MV-4-11 (cell line): ENCODE measurements at places on chromosomes 16 and 17.

DNA sequence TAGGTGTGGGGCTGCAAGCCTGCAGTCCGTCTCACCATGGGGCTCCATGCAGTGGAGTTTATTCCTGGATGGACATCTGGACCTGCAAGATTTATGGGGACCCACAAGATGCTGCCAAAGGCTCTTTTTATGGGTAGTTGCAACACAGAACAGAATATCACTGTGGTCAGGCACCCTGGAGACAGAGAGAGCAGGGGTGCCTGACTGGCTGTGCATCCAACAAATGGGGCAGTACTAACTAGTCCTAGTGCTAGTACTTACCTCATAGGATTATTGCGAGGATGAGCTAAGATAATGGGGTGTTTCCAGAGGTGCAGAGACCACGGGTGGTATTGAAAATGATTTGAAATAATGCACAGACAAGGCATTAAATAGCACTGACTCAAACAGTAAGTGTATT, 42.4 kb upstream of the MMP2 start:
- peak; percentile 77 for DNase-seq

DNA sequence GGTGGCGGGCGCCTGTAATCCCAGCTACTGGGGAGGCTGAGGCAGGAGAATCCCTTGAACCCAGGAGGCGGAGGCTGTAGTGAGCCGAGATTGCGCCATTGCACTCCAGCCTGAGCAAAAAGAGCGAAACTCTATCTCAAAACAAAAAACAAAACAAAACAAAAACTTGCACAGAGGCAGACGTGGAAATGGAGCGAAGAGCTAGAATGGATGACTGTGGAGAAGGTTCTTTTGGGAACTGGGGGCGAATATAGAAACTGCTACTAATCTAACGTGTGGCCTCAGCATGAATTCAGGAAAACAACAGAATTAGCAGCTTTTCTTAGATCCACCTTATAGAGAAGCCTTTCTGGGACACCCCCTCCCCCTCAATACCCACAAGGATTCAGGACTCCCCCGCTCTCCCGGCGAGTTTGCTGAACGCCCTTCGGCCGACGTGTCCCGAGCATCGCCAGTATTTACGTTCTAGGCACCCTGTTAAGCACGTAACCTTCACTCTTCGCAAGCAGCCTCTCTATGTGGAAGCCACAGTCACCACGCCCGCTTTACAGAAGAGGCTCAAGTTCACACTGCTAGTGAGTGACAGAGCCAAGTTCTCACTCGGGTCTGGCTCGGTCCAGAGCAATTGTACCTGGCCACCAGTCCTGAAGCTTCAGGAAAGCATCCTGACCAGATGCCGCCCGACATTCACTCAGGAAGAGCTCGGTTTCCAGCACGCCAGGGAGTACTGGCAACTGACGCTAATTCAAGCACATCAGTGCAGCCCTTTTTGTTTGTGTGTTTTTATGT, 13.3 kb upstream of the ABR start:
- DNase-seq, result peak; percentile 10

DNA sequence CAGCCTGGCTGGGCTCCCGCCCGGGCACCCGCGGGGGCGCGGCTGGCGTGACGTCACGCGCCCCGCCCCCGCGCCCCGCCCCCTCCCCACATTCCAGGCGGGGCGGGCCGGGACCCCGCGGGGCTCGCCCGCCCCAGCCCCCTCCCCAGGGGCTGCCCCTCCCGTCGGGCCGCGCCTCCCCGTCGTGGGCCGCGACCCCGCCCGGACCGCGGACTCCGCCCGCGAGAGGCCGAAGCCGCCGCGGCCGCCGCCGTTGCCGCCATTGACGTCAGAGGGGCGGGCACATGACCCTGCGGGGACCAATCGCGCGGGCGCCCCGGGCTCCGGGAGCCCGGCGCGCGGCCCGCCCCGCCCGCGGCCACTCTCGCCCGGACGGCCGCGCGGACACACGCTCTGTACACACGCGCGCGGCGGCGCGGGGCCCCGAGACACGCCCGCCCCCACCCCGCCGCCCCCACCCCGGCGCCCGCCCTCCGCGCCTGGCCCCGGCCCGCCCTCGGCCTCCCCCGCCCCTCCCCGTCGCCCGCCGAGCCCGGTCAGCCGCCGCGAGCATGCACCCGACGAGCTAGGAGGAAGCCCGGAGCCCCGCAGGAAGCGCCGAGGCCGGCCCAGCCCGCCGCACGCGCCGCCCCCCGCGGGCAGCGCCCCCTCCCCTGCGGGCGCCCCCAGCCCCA, at the start of gene CMIP:
Gene CMIP (plus strand): TSS at position 361 of the 674 bp plus-strand sequence.
- DNase-seq, result peak; percentile 62

DNA sequence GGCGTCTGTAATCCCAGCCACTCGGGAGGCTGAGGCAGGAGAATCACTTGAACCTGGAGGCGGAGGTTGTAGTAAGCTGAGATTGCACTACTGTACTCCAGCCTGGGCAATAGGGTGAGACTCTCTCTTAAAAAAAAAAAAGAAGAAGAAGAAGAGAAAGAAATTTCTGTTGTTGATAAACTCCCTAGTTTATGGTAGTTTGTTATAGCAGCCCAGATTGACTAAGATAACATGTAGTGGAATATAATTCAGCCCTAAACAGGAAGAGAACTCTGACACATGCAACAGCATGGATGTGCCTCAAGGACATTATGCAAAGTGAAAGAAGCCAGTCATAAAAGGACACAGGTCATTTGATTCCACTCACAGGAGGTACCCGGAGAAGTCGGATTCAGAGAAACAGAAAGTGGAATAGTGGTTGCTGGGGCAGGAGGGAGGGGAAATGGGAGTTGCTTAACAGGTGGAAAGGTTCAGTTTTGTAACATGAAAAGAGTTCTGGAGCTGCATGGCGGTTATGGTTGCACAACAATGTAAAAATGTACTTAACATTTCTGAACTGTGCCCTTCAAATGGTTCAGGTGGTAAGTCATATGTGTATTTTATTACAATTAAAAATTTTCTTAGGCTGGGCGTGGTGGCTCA, 26.0 kb upstream of the PRM1 start:
- DNase-seq, result peak; percentile 96

- no peak for DNase-seq
Observed at GRCh38 chr17:50660042-50660886, 25.6 kb downstream of the ABCC3 start.

DNA sequence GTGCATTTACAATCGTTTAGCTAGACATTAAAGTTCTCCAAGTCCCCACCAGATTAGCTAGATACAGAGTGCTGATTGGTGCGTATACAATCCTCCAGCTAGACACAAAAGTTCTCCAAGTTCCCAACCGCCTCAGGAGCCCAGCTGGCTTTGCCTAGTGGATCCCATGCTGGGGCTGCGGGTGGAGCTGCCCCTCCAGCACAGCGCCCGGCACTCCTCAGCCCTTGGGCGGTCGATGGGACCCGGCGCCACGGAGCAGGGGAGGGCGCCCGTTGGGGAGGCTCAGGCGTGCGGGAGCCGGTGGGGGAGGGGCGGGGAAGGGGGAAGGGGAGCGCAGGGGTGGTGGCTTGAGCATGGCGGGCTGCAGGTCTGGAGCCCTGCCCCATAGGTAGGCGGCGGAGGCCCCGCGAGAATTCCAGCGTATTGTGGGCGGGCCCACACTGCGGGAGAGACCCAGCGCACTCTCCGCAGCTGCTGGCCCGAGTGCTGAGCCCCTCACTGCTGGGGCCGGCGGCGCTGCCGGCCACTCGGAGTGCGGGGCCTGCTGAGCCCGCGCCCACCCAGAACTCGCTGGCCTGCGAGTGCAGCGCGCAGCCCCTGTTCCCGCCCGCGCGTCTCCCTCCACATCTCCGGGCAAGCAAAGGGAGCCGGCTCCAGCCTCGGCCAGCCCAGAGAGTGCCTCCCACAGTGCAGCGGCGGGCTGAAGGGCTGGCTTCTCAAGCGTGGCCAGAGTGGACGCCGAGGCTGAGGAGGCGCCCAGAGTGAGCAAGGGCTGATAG, 907.5 kb downstream of the CDH8 start:
- DNase-seq, result no peak

DNA sequence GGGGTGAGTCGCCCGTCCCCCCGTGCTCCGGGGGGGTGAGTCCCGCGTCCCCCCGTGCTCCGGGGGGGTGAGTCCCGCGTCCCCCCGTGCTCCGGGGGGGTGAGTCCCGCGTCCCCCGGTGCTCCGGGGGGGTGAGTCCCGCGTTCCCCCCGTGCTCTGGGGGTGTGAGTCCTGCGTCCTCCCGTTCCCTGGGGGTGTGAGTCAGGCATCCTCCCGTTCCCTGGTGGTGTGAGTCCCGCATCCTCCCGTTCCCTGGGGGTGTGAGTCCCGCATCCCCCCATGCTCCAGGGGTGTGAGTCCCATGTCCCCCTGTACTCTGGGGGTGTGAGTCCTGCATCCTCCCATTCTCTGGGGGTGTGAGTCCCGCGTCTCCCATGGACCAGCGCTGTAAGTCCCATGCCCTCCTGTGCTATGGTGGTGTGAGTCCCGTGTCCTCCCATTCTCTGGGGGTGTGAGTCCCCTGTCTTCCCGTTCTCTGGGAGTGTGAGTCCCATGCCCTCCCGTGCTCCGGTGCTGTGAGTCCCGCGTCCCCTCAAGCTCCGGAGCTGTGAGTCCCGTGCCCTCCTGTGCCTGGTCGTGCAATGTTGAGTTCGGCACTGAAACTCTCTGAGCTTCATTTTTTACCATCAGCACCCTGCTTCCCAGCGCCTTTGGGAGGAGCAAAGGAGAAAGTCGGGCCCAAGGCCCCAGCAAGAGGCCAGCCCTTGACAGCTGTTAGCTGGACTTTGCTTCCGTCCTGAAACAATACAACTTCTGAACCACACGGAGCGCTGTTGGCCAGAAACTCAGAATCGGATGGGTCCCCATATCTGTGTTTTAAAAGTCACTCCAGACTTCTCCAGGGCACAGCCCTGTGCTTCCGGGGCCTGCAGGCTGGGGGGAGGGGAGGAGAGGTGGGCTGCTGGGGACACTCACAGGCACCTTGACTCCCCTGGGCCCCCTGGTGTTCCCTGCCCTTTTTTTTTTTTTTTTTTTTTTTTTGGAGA, 11.5 kb upstream of the ZC3H18 start:
- peak; percentile 51 for DNase-seq

DNA sequence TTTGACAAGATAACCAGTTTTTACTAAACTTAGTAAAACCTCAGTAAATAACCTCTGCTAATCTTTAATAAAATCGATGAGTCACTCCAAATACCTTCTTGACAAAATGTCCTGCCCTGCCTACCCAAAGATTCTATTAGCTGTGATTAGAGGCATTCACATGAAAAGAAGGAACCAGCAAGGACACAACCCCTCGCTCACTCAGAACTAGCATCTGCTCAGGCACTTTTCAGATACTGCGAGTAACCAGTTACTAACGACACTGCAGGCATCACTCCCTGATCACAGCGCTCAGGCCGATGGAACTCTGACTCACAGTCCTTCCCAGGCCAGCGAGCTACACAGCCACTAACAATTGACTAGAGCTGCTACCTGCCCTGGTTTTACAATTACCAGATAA, 24.3 kb downstream of the PELP1 start:
- no peak for DNase-seq

GRCh38 chr16:71852158-71852557, 6.4 kb downstream of the ATXN1L start:
- no peak for DNase-seq

GRCh38 chr16:30556125-30556473, 2.1 kb downstream of the ZNF764 start:
- DNase-seq, result no peak

- DNase-seq, result no peak
Observed at GRCh38 chr17:8041979-8042378, 3.1 kb downstream of the ALOX15B start.

DNA sequence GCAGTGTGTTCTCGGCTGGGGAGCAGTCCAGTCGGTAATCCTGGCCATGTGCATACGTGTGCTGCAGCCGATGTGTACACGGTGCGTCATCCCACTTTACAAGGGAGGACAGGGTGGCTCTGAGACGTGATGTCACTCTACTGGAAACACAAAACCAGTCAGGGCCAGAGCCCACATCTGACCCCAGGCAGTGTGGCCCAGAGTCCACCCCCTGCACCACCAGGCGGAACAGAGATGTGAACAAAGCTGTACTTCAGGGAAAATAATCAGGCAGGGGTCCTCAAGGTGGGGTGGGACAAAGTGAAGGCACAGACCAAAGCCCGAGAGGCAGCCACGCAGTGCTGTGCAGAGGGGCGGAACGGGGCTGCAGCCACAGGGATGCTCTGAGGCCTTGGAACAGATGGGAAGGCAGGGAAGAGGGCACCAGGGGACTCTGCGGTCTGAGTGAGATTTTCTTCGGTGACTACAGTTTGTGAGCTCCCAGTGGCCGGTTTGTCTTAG, 181.5 kb downstream of the ZNF423 start:
- no peak for DNase-seq

- DNase-seq, result no peak
Observed at GRCh38 chr17:48463526-48463925, 33.5 kb upstream of the SKAP1 start.

DNA sequence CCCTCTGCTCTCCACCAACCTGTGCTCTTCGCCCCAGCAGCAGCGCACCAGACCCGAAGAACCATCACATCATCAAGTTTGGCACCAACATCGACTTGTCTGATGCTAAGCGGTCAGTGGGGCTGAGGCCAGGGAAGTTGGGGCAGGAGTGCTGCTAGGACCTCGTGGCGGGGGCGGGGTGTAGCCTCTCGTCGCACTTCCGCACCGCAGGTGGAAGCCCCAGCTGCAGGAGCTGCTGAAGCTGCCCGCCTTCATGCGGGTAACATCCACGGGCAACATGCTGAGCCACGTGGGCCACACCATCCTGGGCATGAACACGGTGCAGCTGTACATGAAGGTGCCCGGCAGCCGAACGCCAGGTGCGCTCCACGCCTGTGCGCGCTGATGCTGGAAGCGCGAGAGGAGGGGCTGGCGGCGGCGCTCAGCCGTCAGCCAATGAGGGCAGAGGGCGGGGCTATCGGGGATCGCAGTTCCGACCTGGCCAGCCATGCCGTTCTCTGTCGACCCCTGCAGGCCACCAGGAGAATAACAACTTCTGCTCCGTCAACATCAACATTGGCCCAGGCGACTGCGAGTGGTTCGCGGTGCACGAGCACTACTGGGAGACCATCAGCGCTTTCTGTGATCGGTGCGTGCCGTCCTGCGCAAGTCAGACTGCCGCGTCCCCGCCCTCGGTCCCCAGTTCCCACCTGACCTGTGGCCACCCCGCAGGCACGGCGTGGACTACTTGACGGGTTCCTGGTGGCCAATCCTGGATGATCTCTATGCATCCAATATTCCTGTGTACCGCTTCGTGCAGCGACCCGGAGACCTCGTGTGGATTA, 3.2 kb upstream of the TMEM88 start:
- DNase-seq, result peak; percentile 85

GRCh38 chr16:56763291-56763916, 33.5 kb downstream of the NUP93 start:
- no peak for DNase-seq

- no peak for DNase-seq
Observed at GRCh38 chr17:64775701-64776570, 113.8 kb upstream of the SMURF2 start.

- no peak for DNase-seq
Observed at GRCh38 chr16:84552135-84552534, 47.7 kb upstream of the MEAK7 start.

- DNase-seq, result no peak
Observed at GRCh38 chr17:17156511-17156910, 49.6 kb downstream of the PLD6 start.

- no peak for DNase-seq
Observed at GRCh38 chr16:49799172-49799571, 56.7 kb downstream of the ZNF423 start.

GRCh38 chr16:46961373-46962353, 11.8 kb downstream of the DNAJA2 start:
- DNase-seq, result peak; percentile 86
